ENCODE measurements at places on chromosomes 12 and 14. TPM values are rescaled to one million over a fixed set of nuclear protein-coding genes. Genes with fewer than 3 reads are reported as not detected.
A peak's percentile ranks its signal among the peaks of the same experiment; 100 is the strongest.

DNA sequence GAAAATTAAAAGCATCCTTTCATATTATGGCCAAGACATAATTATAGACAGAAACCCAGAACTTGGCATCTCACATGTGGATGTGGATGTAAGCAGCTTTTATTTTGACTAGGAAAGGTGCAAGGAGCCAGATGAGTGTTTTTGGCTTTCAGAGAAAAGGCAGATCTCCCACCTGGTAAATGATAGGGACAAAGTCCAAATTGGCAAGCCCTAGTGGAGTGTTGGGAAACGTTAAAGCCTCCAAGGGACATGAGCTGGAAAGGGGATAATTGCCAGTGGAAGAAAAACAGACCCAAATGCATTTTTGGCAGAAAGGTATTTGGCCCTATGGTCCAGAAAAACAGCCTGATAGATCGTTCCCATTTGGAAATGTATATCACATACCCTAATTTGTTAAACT lies 60.1 kb downstream of the KLHL28 start:
- peaks cover 9% of the 10 kb centered on the region for H3K36me3 ChIP-seq
- no peak overlapping the region for H3K4me3 ChIP-seq

GRCh38 chr12:93154753-93155480 lies 222.8 kb upstream of the NUDT4 start:
- H3K27ac ChIP-seq = no peak overlapping the region
- H3K27me3 ChIP-seq = no peaks in the 10 kb centered on the region
- no peak for DNase-seq
- no peaks in the 10 kb centered on the region for H3K4me1 ChIP-seq

DNA sequence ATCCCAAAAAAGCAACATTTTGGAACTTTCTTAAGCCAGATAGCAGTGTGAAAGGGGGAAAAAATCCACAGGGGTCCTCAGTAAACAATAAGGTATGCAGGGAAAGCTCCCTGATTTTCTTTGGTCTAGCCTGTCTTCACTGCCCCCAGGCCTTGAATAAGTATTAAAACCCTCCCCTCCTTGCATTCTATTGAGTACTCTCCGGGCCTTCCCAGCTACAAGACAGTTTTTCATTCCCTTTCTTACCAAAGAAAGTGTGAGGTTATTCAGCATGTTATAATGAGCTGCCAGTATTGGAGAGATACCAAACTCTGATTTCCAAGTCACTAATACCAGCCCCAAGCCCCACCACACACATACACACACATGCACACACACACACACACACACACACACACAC lies 59.8 kb upstream of the KIF21A start:
- H3K27me3 ChIP-seq = no peaks in the 10 kb centered on the region
- no peak for DNase-seq
- H3K4me3 ChIP-seq = no peak overlapping the region
- no peaks in the 10 kb centered on the region for H3K4me1 ChIP-seq
- no peak overlapping the region for H3K27ac ChIP-seq

DNA sequence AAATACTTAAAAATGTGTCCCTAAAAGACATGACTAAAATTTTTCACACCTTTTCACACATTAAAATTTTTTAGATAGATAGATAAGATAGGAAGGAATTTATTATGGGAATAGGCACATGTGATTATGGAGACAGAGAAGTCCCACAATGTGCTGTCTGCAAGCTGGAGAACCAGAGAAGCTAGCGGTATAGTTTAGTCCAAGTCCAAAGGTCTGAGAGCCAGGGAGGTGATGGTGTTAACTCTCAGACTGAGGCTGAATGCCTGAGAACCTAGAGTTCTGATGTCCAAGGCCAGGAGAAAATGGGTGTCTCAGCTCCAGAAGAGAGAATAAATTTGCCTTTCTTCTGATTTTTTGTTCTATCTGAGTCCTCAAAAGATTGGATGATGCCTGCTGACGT lies 65.7 kb downstream of the POLR3B start:
- no peaks in the 10 kb centered on the region for H3K27me3 ChIP-seq
- peaks cover 21% of the 10 kb centered on the region for H3K4me1 ChIP-seq
- H3K27ac ChIP-seq = no peak overlapping the region
- H3K4me3 ChIP-seq = no peak overlapping the region

GRCh38 chr14:91350483-91350812 lies 67.2 kb downstream of the CCDC88C start:
- H3K4me3 ChIP-seq = peak overlapping the region; percentile 36
- DNase-seq = no peak
- no peak overlapping the region for H3K27ac ChIP-seq
- H3K4me1 ChIP-seq = peaks cover 10% of the 10 kb centered on the region
- no peaks in the 10 kb centered on the region for H3K36me3 ChIP-seq
- H3K27me3 ChIP-seq = no peaks in the 10 kb centered on the region

DNA sequence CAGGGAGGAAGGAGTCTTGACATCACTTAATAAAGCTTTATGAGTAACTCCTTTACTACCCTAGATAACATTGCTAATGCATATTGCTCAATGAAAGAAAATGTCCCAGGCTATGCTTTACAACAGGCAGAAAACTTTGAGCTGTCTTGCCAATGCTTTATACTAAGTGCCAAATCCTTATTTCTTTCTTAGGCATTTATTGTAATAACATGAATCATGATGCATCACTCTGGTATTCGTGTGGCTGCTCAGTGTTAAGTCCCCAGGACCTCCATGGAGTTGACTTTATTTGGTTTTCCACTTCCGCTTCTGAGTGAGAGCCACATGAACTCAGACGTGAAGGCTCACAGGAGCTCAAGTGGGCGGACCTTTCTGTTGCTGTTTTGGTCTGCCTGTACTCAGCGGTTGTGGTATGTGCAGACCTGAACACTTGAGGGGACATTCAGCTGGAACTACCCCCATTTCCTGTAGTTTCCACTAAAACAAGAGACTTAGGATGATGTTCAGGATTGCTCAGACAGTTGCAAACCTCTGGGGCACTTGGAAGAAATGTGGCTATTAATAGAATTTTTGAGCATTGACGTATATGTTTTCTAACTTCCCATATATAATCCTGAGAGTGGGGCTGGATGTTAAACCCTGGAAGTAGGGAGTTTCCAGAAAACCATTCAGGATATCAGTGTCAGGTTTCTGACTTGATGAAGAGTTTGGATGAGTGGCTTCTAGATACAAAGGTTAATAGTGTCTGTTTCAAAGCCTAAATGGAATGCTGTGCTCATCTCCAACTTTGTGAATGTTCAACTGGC lies 258.6 kb downstream of the MSRB3 start:
- no peaks in the 10 kb centered on the region for H3K27me3 ChIP-seq
- H3K4me1 ChIP-seq = peaks cover 59% of the 10 kb centered on the region
- DNase-seq = peak; percentile 98

DNA sequence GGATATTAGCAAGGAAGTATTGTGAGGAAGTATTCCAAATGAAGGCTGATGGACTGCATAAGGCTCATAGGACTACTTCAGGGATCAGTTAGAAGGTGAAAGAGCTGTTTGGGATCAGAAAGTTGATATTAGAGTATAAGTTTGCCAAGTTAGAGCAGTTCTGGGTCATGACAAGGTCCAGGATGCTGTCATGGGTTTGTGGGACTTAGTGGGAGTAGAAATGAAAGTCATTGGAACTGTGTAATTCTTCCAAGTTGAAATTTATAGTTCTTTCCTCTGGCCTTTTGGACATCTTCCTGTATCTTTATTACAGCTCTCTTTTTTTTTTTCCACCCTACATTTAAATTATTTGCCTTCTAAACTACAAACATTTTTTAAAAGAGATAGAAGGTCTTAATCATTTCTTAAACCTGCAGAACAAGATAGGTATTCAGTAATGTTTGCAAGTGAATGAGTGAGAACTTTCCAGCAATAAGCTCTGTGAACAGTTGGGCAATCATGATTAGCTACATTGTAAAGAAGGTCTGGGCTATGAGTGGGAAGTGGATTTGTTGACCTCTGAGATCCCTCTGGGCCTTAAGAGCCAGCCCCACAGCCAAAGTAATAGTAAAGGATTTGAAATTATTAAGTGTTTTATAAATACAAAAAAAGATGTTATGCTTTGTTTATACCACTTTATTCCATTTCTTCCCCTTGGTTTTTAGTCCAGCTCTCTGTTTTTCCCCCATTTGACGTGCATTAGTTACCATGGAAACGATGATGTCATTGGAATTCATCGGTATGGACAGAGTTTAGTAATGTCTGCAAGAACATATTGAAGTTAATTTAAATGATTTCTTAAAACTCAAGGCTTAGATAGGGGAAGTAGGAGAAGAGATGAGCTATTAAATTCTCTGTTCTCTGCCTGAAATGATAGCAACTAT lies 247.9 kb upstream of the ARHGAP5 start:
- H3K4me1 ChIP-seq = no peaks in the 10 kb centered on the region
- no peaks in the 10 kb centered on the region for H3K27me3 ChIP-seq
- no peak overlapping the region for H3K4me3 ChIP-seq
- H3K36me3 ChIP-seq = no peaks in the 10 kb centered on the region
- H3K27ac ChIP-seq = no peak overlapping the region
- DNase-seq = no peak

GRCh38 chr12:118061873-118062843 lies 1.2 kb upstream of the WSB2 start:
- H3K27me3 ChIP-seq = no peaks in the 10 kb centered on the region
- peaks cover 43% of the 10 kb centered on the region for H3K4me1 ChIP-seq
- DNase-seq = peak; percentile 74
- peaks cover 18% of the 10 kb centered on the region for H3K36me3 ChIP-seq

GRCh38 chr14:33165144-33165925 lies 226.7 kb downstream of the NPAS3 start:
- H3K4me1 ChIP-seq = peaks cover 9% of the 10 kb centered on the region
- H3K36me3 ChIP-seq = no peaks in the 10 kb centered on the region
- peak; percentile 15 for DNase-seq

DNA sequence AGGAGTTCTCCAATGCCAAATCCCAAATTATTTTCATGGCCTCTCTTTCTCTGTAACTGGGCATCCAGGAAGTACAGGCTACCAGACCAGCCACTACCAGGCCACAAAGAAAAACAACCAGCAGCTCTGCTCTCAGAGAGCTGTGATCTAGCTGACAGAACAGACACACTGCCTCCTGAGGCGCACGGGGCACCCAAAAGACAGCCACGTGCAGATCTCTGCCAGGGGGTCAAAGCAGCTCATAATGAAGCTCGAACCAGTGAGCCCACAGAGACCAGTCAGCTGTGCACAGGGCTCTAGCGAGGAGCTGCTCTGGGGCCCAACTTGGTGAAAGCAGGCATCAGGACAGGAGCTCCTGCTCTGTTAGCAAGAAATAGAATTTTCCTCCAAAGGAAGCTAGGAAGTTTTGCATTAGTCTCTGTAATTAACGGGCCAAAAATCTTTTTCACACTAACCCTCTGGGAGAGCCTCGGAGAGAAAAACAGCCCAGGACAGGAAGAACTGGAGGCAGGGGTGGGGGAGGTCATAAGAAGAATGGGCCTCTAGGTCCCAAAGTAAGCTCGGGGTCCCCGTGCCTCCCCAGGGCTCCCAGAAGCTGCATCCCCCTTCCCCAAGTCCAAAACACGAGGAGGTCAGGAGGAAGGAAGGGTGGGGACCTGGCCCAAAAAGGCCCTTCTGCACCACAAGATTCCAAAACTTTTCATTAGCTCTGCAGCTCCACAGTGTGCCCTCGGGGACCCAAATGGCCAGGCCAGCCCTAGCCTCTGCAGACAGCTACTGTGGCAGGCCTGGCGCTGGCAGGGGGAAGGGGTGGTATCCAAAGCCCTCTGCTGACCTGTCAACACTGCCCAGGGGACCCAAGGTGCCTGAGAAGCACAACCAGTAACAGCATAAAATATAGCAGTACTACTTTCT lies 30.2 kb downstream of the ACTN1 start:
- DNase-seq = no peak
- peaks cover 97% of the 10 kb centered on the region for H3K4me1 ChIP-seq
- peaks cover 78% of the 10 kb centered on the region for H3K36me3 ChIP-seq
- H3K4me3 ChIP-seq = no peak overlapping the region
- no peaks in the 10 kb centered on the region for H3K27me3 ChIP-seq
- no peak overlapping the region for H3K27ac ChIP-seq

GRCh38 chr12:118521036-118521370 lies 144.6 kb downstream of the SUDS3 start:
- no peak overlapping the region for H3K4me3 ChIP-seq
- H3K27me3 ChIP-seq = no peaks in the 10 kb centered on the region
- no peaks in the 10 kb centered on the region for H3K36me3 ChIP-seq
- DNase-seq = no peak
- H3K4me1 ChIP-seq = no peaks in the 10 kb centered on the region

- DNase-seq = no peak
- no peak overlapping the region for H3K4me3 ChIP-seq
- H3K27me3 ChIP-seq = no peaks in the 10 kb centered on the region
- H3K27ac ChIP-seq = no peak overlapping the region
These were observed 55.8 kb downstream of the PAWR start for GRCh38 chr12:79634957-79635471.

- H3K27me3 ChIP-seq = peaks cover 31% of the 10 kb centered on the region
- H3K4me3 ChIP-seq = no peak overlapping the region
- H3K36me3 ChIP-seq = no peaks in the 10 kb centered on the region
- DNase-seq = no peak
- H3K4me1 ChIP-seq = no peaks in the 10 kb centered on the region
These were observed 22.3 kb upstream of the NTF3 start for GRCh38 chr12:5409619-5410018.

- H3K27ac ChIP-seq = peak overlapping the region; percentile 98
- H3K4me3 ChIP-seq = no peak overlapping the region
- peaks cover 29% of the 10 kb centered on the region for H3K36me3 ChIP-seq
- DNase-seq = no peak
These were observed 15.4 kb downstream of the PLEKHG3 start for GRCh38 chr14:64719601-64720000.

- H3K36me3 ChIP-seq = no peaks in the 10 kb centered on the region
- no peaks in the 10 kb centered on the region for H3K4me1 ChIP-seq
- DNase-seq = no peak
- H3K4me3 ChIP-seq = no peak overlapping the region
These were observed 92.9 kb downstream of the KCNC2 start for GRCh38 chr12:75116646-75117198.

- no peaks in the 10 kb centered on the region for H3K36me3 ChIP-seq
- DNase-seq = no peak
- no peaks in the 10 kb centered on the region for H3K4me1 ChIP-seq
- no peak overlapping the region for H3K4me3 ChIP-seq
These were observed 1.2 kb downstream of the KRT82 start for GRCh38 chr12:52404951-52405350.

GRCh38 chr12:76559400-76560085 lies at the start of gene OSBPL8:
OSBPL8 (minus strand) TSS chr12:76559771; CDS start chr12:76487551, 72,220 bp downstream.
- peaks cover 17% of the 10 kb centered on the region for H3K4me1 ChIP-seq
- peak within 1 kb of the TSS; percentile 79 for H3K27ac ChIP-seq
- H3K27me3 ChIP-seq = no peaks in the 10 kb centered on the region
- peak; percentile 90 for DNase-seq
- H3K4me3 ChIP-seq = peak within 1 kb of the TSS; percentile 93

DNA sequence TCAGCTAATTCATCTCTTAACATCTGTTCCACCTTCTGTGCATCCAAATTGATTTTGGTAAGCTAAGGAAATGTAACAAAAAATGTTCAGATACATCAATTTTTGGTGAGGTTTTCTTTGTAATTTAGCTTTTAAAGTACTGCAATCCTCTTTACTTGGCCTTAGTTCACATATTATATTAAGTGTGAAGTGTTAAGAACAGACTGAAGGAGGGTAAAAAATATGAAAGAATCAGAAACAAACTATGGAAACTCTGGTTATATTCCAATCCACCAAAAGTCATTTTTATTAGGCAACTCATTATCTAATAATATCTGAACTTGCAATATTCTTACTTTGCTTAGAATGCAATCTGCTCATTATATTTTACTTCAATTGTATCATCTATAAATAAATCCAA lies 49.1 kb downstream of the CEP290 start:
- H3K27ac ChIP-seq = no peak overlapping the region
- DNase-seq = no peak
- H3K4me1 ChIP-seq = no peaks in the 10 kb centered on the region
- peaks cover 4% of the 10 kb centered on the region for H3K36me3 ChIP-seq
- H3K27me3 ChIP-seq = no peaks in the 10 kb centered on the region
- H3K4me3 ChIP-seq = no peak overlapping the region

LRP1-AS gene
- total RNA-seq = not detected

ATXN3 gene
- 10.4 TPM for total RNA-seq

MGAT4C gene
- not detected for total RNA-seq

CD69 gene
- 0.25 TPM for total RNA-seq

All from SJSA1 (cell line).